ENCODE measurements at places on chromosomes 6 and 20.

DNA sequence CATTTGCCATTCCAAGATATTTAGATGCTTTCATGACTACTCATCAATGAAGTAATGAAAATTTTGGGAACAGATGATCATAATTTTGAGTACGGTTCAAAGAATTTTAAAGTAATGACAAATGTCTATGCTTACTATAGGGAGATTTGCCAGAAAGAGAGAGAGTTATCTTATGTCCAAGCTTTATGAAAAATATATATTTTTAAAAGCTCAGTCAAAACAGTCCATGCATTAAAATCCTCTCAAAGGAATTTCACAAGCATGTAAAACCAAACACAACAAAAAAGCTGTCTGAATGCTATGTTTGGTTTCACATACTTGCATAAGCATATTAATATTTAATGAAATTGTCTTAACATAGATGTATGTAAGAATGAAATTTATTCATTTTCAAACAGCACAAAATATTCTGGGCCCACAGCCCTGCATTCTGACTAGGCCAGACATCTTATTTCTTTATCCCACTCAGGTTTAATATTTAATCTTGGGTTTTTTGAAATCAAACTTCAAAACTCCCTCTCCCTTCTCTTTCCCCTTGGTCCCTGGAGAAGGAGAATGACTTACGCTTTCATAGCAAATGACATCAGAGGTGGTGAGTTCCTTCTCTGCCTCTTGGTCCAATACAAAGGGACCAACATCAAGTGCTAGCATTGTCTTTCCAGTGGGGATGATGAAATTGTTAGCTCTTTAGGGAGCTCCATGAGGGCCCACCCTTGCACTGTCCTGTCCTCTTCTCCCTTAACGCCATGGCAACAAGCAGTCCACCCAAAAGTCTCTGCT lies 94.2 kb downstream of the ADAT2 start:
- no peak for DNase-seq

DNA sequence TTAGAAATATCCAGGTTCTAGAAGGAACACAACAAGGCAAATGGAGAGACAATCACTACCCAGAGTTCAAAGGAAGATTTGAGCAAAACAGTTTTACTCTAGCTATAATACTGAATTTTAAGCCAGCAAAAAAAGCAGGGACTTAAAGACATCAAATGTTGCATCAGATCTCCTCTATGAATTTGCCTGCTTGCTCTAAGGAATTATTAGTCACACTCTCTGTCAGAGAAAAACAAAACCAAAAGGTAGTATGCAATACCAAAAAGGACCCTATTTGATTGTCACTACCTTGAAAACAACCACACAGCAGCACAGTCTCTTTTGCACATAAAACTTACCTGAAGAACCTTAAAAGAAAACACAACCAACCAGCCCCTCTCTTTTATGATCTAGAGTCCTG lies 46.3 kb downstream of the BTBD9 start:
- DNase-seq = no peak

DNA sequence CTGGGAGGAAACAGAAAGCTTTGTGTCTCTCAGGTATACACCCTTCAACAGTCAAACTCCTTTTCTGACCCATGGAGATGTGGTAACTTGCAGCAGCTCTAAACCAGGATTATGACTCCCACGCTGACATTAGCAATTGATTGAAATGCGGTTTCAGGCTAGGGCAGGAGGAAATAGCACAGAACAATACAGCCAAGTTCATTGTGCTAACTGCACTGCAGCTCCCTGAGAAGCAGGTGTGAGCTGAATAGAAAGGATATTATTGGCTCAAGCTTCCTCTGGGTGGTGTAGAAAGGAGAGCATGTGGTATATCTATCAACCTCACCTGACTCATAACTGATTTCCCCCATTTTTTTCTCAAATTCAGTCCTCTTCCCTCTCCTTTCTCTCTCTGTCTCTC lies 612.3 kb upstream of the BTBD3 start:
- no peak for DNase-seq

GRCh38 chr6:33926451-33926850 lies 122.6 kb upstream of the MLN start:
- DNase-seq = no peak

DNA sequence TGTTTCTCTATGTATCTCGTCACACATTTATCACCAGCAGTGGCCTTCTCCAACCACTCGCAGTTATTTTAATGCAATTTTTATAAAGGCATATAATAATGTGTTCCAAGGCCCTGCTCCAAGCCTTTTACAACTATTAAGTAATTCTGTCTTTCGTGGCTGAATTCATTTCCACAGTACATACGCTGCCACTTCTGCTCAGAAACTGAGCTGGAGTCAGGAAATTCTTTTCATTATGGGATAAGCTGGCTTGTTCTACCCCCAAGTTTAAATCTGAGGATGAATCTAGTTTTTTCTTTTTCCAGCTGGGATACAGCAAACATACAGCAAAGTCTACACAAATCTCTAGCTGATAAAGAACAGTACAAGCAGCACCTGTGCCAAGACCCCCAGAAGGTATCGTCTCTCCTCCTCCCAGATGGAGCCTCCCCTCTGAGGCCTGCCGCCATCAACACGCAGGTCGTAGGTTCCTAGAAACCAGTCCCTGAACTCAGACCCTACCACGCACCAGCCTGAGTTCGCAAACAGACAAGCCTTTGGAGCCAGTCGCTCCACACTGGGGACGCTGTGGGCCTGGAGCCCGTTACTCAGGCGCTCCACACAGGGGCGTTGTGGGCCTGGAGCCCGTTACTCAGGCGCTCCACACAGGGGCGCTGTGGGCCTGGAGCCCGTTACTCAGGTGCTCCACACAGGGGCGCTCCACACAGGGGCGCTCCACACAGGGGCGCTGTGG lies 263.5 kb downstream of the THBS2 start:
- DNase-seq = no peak

- no peak for DNase-seq
These were observed 12.6 kb downstream of the GLP1R start for GRCh38 chr6:39061182-39061581.

DNA sequence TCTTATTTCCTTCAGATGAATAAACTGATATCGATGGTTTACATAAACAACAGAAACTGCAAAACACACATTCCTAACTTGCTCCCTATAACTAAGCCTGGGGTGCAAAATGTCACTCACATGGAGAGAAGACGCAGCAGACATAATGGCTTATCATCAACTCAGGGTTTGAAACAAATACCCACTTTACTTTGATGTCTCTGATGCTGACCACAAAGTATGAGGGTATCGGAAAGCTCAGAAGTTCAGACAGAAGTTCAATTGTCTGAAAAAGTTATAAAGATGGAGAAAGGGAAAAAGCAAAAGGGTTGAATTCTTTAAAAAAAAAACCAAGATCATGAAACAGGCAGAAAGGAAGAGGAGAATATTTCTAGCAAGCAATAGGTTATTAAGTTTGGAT lies 102.7 kb downstream of the FOXC1 start:
- no peak for DNase-seq

GRCh38 chr20:46260480-46260879 lies 47.8 kb downstream of the CDH22 start:
- peak; percentile 47 for DNase-seq

DNA sequence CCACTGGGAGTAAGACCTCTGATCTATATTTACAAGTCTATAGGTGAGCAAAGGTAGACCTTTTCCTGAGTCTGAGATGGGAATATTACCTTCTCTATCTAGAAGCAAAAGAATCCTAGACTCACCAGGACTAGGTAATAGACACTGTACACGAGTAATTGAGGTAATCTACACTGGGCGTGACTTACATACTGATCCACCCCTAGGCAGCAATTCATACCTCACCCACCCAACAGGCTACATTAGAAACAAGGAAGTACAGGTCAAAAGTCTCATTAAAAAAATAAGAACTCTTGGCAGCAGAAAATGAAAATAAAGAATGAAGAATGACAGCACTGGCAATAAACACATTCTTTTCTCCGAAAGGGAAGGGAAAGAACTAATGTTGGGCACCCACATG lies 7.6 kb downstream of the CSNK2A1 start:
- DNase-seq = peak; percentile 51

DNA sequence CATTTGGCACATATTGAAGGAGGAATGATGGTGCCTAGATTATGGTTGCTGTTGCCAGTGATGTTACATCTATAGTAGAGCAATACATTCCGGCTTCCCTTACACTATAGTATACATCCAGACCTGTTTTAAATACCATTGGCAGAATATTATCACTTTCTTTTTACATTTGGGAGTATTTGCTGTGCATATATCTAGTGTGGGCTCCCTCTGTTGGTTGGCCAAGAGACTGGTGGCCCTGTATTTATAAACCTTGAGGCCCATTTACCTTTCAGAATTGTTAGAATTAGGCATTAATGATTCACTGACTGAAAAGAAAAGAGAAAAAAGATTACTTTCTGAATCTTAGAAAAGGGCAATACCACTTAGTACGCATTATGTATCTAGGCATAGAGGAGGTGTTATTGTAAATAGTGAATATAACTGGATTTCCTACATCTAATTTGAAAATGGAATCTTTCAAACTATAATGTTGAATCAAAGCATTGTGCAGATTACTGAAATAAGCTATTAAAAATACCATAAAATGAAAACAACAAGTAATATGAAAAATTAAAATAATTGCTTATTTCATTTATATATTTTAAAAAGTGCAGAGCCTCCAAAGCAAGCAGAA lies 628.8 kb upstream of the MAN1A1 start:
- peak; percentile 21 for DNase-seq

DNA sequence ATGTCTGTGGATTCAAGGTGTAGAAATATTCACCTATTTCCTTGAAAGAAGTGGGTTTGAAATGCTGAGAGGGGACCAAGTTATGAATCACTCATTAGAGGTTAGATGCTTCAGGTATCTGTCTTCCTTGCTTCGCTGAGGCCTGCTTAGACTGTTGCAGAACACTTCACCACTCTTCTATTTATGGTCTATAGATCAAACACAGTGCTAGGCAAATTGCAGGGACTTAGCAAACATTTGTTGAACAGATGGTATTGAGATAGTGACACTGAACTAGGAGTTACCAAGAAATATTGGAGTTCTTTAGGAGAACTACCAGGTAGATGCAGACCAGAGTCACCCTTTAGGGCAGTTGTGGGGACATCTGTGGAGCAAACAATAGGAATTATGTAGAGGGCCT lies 123.8 kb downstream of the RFPL4B start:
- DNase-seq = no peak

GRCh38 chr6:90144396-90144795 lies 152.2 kb downstream of the BACH2 start:
- no peak for DNase-seq

- DNase-seq = peak; percentile 61
These were observed 72.2 kb downstream of the SCAF8 start for GRCh38 chr6:154805288-154805911.

DNA sequence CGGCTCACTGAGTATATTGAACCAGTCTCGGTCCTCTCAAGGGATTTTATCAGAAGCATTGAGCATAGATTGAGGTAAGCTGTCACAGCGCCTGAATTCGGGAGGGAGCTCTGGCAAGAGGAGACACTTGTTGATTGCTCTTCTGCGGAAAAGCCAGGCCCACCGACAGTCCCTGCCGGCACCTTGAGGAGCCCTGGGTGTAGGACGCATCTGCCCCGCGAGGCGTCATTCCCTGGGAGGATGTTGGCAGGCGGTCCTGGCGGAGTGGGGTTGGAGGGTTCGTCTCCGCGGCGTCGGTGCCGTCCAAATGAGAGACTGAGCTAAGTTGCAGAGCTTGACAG lies 843 bp downstream of the FBXO9 start:
- peak; percentile 44 for DNase-seq

GRCh38 chr20:44018259-44018941 lies 103.7 kb downstream of the TOX2 start:
- no peak for DNase-seq

DNA sequence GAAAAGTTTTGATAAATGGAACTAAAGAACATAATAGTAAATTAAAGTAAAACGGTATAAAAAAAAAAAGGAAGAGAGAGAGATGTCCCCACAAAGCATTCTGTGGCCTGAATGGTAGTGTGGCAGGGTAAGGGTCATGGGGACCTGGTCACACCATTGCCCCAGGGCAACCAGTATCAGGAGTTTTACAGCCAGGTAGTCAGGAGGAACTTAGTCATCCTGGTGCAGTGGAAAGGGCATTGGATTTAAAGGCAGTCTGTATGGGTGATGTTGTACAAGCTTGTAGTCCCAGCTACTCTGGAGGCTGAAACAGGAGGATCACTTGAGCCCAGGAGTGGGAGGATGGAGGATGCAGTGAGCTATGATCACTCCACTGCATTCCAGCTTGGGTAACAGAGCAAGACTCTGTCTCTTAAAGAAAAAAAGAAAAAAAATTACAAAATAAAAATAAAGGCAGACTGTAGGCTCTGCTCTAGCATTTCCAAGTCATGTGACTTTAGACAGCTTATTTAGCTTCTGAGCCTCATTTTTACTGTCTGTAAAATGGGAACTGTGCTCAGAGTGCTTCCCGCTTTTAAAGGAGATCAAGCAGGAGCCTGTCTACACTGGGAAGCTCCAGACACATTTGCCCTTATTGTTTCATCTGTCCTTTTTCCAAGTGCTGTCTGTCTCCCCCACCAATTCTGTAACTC lies 112.8 kb upstream of the ARMC2 start:
- DNase-seq = peak; percentile 15

DNA sequence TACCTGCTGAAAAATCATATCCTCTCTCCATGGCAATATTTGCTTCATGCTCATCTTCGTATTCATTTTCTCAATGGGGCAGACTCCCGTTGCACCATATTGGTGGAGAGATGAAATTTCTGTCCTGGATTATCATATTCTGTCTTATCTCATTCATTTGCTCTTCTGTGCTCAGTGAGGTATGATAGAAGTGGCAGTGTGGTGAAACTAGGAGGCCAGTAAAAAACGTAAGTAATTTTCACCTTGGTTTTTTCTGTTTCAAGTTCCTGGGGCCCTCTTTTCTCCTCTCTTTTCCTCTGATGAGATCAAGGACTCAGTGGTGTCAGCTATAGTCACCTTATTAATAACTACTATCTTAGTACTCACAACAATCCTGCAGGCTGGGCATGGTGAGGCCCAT lies 182.5 kb upstream of the HDAC2 start:
- no peak for DNase-seq

DNA sequence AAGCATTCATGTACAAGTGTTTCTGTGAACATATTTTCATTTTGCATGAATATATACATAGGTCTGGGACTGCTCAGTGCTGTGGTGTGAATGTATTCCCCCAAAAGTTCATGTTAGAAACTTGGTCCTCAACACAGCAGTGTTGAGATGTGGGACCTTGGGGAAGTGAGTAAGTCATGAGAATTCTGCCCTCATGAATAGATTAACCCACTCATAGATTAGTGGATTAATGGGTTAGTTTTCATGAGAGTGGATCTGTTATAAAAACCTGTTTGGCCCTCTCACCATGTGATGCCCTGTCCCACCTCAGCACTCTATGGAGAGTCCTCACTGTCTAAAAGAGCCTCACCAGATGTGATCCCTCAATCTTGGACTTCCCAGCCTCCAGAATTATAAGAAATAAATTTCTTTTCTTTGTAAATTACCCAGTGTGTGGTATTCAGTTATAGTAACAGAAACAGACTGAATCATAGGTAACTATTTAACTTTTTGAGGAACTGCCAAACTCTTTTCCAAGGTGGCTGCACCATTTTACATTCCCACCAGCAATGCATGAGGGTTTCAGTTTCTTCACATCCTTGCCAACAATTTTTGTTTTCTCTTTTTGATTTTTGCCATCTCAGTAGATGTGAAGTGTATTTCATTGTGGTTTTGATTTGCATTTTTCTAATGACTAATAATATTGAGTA lies 45.3 kb downstream of the QRSL1 start:
- DNase-seq = no peak

GRCh38 chr6:35786810-35787209 lies 6.0 kb downstream of the CLPSL1 start:
- no peak for DNase-seq
